ENCODE measurements at places on chromosomes 6 and 20.

DNA sequence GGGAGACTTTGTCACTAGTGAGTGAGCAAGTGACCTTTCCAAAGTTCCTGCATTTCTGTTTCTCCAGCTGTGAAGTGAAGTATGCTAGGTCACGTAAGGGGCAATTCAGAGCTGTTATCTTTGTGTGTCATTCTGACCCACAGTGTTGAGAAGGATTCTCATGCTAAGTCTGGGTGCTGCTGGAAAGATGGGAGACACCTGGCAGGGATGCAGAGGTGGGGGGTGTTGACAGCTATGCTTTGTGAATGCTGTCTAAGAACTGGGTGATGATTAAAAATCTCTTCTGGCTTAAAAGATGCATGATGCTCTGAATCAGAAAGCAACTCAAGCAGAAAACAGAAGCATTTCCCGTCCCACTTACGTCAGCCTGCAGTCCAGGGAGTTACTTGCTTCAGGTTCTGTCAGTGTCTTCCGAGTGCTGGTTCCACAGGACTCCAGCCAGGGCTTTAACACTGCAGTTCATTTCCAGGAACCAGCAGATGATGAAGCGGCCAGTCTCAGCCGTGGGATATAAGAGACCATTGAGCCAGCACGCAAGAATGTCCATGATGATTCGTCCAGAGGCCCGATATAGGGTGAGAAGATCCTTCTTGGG is 30.9 kb upstream of the ASXL1 start:
- DNase-seq = no peak

DNA sequence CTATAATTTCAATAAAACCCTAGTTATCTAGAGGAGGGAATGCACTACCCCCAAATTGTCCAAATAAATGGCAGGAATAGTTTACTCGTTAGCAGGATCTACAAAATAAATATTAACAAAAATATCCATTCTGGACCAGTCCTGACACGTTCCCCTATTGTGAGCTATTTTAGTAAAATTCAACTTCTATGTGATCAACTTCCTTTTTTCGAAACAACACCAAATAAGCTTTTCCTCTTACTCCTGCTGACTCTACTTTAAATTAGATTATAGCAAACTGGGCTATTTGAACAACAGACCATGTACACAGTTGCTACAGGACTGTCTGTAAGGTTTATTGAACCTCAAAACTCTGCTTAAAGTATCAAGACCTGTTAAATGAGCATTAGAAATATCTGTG is 154.3 kb downstream of the IPCEF1 start:
- DNase-seq = no peak

DNA sequence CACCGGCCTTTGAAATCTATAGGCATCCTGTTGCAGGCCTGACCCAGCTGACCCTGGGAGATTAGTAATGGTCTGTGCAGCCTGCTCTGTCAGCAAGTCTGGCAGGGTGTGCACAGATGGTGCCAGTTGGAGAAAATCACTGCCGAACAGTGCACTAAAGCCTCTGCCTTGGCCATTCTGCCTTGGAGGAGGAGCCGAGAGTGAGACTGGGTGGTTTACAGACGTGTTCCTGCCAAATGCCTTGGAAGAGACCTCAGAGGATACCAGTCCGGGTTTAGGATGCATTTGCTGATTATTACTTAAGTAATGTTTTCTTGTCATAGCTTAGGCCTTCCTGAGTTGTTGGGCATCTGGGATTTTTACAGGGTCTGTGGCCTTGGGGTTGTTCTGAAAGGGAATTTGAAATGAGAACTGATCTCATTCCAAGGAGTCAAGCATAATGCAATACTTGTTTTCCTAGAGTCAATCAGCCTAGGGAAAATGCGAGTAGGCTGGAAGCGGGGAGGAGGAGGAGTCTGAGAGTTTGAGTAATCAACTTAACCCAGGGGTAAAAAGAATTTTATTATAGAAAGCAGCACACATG is 292.1 kb downstream of the SOX4 start:
- DNase-seq = no peak

DNA sequence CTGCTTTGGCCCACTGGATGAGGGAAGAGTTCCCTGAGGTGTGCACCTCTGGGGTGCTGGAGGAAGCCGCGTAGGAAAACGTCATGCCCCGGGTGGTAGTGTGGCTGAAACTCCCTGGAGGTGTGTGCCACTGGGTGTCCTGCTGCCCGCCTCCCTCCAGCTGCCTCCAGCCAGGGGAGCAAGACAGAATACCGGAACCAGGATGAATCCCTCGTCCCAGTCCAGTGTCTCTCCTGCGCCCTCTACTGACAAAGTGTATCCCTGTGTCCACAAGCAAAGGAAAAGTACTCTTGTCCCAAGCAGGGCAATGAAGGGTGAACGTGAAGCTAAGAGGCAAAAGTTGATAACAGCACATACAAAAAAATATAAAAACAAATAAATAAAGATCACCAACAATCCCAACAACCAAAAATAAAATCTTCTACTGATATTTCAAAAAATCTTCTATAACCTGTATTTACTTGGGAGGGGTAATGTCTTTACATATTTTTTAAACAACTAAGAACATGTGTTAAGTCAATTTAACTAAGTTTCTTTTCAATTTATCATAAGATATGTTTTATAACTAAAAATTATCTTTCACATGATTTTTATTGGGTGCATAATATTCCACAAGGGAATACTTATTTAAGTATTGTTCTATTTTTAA is 437.6 kb downstream of the MAFB start:
- DNase-seq = no peak

GRCh38 chr20:10659651-10660601 is 13.9 kb downstream of the JAG1 start:
- DNase-seq = no peak

DNA sequence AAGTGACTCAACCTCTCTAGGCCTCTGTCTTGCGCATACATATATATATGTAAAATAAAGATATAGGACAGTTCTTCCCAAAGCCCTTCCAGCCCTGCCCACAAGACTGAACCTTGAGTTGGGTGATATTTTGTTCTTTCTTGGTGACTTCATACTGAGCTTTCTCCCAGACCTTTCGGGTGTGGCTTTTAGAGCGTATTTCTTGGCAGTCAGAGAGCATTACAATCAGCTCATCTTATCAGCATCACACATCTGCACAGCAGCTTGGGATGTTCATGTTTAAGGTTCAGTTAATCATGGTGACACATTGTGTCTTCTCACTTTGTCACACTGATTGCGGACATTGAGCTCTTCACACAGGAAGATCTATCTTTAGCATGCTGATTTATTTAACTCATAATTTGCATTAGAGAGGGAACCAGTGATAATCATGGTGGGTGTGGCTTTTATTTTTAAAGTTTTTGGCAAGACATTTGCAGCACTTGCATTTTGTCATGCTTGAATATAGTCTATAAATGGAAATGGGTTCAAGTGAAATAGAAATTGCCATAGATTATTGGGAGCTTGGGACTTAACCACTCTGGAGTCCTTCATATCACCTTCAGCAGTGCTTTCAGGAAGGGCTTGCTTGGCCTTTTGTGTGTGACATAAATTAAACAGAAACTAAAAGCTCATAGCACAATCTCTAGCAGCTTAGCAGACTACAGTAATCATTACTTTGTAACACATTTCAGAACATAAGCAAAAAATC is 8.3 kb downstream of the KIF3B start:
- no peak for DNase-seq

DNA sequence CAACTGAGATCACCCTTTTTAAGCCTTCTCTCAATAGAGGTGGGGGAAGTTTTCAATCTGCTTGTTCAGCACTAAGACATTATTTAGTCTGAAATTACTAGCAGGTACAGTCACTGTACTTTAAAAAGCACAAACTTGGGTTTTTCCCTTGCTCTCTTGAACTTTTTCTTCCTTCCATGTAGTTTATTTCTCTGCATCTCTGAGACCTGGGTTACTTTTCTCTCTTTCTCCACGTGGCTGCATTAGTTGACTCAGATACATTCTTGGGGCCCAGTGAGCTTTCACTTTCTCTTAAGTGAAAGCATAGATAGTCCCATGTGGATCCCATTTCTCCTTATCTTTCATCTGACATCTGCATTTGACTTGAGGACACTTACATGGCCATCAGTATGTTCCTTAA is 433.9 kb upstream of the MAP3K7 start:
- no peak for DNase-seq

DNA sequence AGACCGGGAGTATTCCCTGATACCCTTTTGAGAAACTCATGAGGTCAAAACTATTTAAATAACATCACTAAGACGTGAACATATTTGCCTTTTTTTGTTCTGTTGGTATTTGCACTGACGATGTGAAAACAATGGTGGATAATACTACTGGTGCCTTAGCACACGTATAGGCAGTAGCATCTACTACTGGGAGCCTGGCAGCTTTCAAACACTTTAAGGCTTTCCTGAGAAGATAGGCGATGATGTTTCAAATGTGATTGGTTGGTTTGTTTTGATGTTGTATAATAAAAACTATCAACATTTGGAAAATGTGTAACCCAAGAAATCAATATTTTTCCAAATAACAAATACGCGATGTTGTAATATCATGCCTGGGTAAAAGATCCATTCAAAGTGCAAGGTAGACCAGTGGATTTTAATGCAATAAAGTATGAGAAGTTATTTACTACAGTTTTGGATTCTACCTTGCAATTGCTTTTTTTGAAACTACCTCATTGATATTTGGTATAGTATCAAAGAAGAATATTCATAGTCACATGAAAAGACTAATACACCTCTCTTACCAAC is 166.2 kb downstream of the FRK start:
- no peak for DNase-seq

GRCh38 chr6:42748203-42748898 is 2.4 kb upstream of the TBCC start:
- DNase-seq = no peak

- no peak for DNase-seq
These were observed 186.1 kb upstream of the SLC24A3 start for GRCh38 chr20:19026121-19026878.

GRCh38 chr6:154888421-154889295 is 106.5 kb upstream of the TIAM2 start:
- DNase-seq = no peak

- DNase-seq = no peak
These were observed 37.1 kb downstream of the PPP1R16B start for GRCh38 chr20:38842558-38842981.

- DNase-seq = no peak
These were observed 109.5 kb upstream of the HSF2 start for GRCh38 chr6:122289762-122290539.

DNA sequence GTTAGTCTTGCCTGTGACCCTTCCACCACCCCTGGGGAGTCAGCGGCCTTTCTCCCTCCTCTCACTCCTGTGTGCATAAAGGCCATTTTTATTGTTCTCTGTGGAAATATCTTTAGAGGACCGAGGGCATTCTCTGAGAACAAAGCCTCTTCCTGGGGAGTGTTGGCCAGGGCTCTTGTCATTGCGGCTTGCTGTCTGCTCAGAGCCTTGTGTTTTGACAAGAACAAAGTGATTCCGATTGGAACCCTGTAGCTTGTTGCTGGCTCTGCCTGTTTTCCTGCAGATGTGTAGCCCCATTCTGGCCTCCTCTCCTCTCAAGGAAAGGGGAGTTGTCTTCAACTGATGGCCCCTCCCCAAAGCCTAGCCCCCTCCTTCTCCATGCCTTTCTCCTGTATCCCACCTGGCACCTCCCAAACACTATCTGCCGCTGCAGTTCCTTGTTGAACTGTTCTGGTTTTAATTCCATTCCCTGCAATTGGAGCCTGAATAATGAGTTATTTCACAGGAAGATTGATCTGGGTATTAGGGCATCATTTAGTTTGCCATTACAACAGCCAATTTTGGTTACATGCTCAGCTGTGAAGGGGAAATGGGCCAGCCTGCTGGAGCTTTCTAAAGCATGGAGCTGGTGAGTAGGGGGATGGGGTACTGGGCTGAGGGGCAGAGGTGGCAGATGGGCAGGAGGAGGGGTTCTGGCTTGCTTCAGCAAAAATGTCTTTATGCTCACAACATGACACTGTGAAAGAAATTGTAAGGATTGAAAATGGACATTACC is 252.5 kb downstream of the LRFN2 start:
- DNase-seq = no peak

GRCh38 chr6:39322306-39322850 is at the start of gene KCNK16:
Gene KCNK16, minus strand, starts transcription at chr6:39322702. Its CDS starts 162 bp downstream, at chr6:39322540.
- no peak for DNase-seq

- DNase-seq = no peak
These were observed 2.0 kb upstream of the MICA start for GRCh38 chr6:31401403-31401802.

GRCh38 chr6:22529866-22530265 is 39.5 kb upstream of the HDGFL1 start:
- no peak for DNase-seq

GRCh38 chr20:25196786-25197120 is 1.2 kb downstream of the ENTPD6 start:
- no peak for DNase-seq

DNA sequence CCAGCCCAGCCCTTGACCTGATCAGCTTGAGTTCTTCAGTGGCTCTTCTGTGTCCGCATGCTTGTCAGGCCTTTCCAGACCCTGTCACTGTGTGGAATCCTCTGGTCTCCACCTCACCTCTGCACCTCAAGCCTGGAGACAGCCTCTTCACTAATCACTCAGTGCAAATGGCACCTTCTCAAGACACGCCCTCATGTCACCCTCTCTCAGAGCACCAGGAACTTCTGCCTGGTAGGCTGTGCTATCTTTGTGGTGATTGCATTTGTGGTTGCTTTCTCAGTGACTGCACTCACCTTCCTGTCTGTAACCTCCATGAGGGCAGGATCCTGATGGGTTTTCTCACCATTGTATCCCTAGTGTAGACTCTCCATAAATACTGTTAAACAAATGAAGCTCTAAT is 435.2 kb upstream of the CDH4 start:
- no peak for DNase-seq

DNA sequence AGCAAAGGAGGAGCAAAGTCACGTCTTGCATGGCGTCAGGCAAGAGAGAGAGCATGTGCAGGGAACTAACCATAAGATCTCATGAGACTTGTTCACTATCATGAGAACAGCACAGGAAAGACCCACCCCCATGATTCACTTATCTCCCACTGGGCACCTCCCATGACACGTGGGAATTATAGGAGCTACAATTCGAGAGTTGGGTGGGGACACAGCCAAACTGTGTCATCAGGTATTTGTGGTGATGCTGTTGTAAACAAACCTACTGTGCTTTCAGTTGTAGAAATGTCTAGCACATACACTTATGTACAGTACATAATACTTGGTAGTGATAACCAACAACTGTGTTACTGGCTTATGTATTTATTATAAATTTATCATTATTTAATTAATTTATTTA is 128.3 kb downstream of the UTRN start:
- no peak for DNase-seq

- DNase-seq = no peak
These were observed 796 bp upstream of the RREB1 start for GRCh38 chr6:7106752-7107577.

GRCh38 chr20:42391807-42392206 is 773.6 kb upstream of the CHD6 start:
- DNase-seq = no peak

- no peak for DNase-seq
These were observed 16.8 kb downstream of the VEGFA start for GRCh38 chr6:43786664-43787329.
